ENCODE measurements at places on chromosomes 1 and 21.

DNA sequence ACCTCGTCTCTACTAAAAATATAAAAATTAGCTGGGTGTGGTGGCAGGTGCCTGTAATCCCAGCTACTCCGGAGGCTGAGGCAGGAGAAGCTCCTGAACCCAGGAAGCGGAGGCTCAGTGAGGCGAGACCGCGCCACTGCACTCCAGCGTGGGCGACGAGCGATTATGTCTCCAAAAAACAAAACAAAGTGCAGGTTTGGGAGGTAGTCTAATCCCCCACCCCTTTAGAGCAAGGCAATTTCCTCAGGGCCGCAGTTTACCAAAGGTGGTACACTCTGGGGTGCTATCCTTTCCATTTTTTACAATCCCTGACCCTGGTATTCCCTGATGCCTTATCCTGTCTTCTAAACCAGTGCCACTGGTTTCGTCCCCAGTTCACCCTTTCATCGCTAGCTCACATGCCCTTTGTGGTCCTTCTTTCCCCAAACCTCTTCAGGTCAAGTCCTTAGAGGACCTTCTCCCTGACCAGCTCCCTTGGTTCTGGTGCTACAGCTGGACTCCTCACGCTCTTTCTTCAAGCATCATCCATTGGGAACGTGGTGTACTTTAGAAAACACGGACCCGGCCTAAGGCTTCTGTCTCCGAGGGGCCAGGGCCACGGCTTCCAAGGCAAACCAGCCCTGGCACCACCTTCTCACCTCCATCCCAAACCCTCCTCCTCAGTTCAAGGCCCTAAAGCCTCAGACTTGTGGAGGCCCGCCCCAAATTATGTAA lies 873 bp downstream of the IFT25 start:
- ATAC-seq: no peak

- ATAC-seq: no peak
These were observed 24.1 kb upstream of the EGLN1 start for GRCh38 chr1:231446138-231446537.

DNA sequence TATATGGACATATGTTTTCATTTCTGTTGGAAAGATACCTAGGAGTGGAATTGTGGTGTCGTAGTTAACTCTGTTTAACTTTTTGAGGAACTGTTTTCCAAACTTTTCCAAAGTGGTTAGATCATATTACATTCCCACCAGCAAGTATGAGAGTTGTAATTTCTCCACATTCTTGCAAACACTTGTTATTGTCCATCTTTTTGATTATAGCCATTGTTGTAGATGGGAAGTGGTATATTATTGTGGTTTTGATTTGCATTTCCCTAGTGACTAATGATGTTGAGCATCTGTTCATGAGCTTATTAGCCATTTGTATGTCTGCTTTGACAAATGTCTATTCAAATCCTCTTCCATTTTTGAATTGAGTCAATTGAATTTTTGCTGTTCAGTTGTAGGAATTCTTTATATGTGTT lies 19.8 kb downstream of the CAMTA1 start:
- no peak for ATAC-seq

DNA sequence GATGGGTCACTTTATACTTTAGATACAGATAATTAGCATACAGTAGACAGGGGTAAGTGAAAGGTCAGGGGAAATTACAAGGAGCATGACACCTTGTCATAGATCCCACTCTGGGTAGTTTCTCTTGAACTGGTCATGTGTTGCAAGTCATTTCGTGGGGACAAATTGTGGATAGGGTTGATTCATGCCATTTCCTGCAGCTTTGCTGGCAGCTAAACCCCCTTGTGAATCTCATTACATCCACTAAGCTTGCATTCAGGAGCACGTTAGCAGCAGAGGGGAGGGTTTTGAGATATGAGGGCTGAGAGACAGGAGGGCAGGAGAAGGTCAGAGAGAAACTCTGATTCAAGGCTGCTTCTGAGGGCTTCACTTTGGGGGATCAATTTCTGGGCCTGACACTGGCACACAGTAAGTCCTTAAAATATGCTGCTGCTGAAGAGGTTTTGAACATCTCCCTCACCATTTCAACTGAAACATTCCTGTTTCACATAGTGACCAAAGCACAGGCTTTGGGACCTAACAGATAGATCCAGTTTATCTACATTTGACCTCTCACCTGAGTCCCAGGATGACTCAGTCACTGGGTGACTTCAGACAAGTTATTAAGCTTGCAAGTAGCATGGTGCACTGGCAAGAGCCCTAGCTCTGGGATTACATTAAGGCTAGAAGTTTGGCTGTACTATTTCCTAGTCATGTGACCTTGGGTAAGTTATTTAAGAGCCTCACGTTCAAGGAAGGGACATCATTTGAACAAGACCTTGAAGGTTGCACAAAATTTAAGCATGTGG lies 206.0 kb upstream of the USP24 start:
- no peak for ATAC-seq

DNA sequence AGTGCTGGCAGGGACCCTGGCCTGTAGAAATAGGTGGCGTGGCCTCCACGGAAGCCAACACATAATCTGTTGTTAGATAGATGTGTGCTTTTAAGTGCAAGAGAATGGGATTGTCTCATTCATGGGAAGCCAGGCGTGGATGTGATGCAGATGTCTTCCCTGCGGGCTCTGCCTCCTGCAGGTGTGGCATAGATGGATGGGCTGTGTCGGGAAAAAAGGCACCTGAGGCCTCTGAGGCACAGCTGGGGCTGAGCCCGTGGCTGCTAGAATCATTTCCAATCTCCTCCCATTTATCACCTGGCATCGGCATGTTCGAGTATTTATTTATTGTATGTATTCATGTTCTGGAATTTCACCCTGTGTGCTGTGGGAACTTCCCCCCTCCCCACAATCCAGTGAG lies 353.4 kb upstream of the AJAP1 start:
- ATAC-seq: no peak

- no peak for ATAC-seq
These were observed 176.5 kb downstream of the TGFB2 start for GRCh38 chr1:218521414-218522169.
